ENCODE measurements at places on chromosomes 6 and 20.

GRCh38 chr20:58716476-58717277 lies 24.1 kb downstream of the NPEPL1 start:
- no peak for DNase-seq

- DNase-seq = no peak
Measured at GRCh38 chr20:6471871-6472270, 295.6 kb upstream of the BMP2 start.

GRCh38 chr6:169766232-169766631 lies 14.8 kb downstream of the ERMARD start:
- DNase-seq = no peak

DNA sequence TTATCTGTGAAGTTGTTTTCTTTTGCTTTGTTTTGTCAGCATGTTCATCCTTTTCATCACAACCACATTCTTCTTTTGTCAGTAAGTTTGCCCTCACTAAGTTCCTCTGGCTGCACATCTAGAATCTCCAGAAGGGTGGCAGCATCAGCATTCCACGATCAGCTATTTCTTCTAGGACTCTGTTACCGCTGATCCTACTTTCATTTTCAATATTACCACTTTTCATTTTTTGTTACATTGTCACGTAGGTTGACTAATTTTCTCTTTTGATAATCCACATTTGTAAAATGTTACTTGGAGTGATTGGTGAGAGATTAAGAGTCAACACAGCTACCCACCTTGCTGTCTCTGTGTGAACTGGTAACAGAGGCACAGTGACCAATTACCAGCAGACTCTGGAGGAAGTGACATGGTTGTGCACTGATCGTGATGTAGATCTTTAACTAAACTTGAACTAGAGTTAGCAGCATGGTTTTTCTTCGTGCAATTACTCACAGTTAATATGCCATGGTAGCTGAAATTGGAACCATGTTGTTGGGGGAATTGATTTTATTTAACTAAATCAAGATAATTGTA lies 307.9 kb upstream of the SLC35B3 start:
- no peak for DNase-seq

GRCh38 chr20:34976286-34976685 lies 20.6 kb downstream of the MYH7B start:
- DNase-seq = no peak

DNA sequence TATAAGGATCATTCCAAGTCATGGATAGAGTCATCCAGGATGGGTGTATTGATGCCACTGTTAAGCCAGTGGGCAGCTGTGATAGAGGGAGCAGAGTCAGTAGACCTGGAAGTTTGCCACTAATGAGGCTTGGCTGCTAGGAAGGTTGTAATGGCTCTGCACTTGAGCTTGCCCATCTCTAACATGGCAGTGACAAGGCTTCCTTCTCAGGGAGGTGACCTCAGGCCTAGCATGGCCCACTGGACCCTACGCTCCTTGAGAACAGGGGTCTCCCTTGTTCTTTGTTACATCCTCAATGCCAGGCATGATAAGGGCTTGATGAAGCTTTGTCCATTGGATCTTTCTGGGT lies 155.1 kb downstream of the CD83 start:
- DNase-seq = no peak

GRCh38 chr20:18973529-18974173 lies 160.1 kb downstream of the SCP2D1 start:
- DNase-seq = no peak

DNA sequence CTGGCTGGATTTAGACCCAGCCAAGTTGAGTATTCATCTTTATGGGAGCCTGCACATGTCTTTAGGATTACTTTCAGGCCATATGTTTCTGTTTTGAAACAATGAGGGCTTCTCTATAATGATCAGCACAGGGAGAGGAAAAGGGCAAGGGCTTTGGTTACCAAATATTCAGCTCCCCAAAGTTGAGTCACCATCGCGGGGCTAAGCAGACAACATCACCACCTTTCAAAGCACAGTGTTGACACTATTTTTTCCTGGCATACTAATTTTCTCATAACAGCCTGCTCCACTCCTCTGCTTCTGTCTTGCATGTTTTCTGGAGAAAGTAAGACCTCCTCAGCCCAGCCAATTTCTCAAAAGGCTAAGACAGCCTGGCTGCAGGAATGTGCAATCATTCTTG lies 4.9 kb downstream of the SCML4 start:
- DNase-seq = peak; percentile 34

DNA sequence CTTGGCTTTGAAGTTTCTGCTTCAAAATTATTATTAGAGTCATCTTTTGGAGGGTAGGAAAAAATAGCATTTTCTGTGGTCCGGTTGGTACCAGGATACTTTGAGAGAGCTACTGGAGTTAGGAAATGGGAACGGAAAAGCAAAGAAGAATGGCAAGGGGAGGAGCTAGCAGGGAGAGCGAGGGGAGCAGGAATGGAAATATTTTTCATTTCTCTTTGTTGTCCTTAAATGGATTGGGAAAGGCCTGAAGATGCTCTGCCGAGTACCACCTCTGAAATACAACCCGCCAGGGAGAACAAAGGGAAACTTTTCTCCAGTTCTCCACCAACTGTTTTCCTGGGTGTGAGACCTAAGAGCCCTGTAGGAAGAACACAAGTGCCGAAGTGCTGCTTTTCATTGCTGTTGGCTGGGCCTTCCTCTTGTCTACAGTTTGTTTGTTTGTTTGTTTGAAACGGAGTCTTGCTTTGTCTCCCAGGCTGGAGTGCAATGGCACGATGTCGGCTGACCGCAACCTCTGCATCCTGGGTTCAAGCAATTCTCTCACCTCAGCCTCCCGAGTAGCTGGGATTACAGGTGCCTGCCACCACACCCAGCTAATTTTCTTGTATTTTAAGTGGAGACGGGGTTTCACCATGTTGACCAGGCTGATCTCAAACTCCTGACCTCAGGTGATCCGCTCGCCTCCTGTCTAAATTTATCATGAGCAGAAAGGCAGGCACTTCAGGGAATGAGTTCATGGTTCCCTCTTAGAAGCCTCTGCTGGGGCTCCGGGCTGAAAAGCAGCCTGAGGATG lies 3.5 kb upstream of the TRAF3IP2 start:
- no peak for DNase-seq

GRCh38 chr6:91500689-91501303 lies 913.9 kb upstream of the MAP3K7 start:
- no peak for DNase-seq

DNA sequence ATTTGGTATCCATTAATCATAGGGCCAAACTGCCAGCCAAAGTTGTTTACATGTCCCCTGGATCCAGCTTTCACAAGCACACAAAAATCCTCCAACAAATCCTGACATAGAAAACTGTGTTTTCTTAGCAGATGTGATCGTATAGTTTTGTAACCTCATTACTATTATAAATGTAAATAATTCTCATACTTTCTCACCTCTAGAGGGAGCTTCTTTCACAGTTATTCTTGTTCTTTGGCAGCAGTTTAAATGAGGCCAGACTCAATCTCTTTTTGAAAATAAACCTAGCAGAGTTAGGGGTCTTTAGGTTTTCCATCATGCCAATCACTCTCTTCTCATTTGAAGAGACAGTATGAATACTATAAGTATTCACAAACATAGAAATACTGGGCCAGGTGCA lies 17.0 kb upstream of the ZNF318 start:
- no peak for DNase-seq

- DNase-seq = no peak
Measured at GRCh38 chr20:19819149-19819548, 61.1 kb downstream of the RIN2 start.

GRCh38 chr6:7143476-7143974 lies 35.8 kb downstream of the RREB1 start:
- DNase-seq = no peak

GRCh38 chr6:1062786-1063545 lies 248.9 kb upstream of the FOXQ1 start:
- DNase-seq = no peak

DNA sequence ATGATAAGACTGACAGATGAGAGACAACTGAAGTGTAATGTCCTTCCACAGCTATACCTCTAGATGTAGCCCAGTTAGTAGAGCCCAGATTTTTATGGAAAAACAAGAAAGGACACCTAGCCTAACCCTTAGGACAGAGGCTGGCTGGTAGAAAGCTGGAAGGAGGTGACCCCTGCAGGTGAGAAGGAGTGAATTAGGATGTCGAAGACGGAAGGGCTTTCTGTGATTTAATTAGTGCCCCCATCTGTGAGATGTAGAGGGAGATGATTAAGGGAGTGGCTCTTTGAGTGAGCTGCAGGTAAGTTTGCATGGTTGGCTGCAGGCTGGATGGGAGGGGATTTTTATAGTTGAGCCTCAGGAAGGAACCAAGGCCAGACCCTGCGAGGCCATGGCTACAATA lies 82.8 kb downstream of the GFRA4 start:
- no peak for DNase-seq

GRCh38 chr6:138971601-138972000 lies 16.5 kb downstream of the REPS1 start:
- DNase-seq = no peak

DNA sequence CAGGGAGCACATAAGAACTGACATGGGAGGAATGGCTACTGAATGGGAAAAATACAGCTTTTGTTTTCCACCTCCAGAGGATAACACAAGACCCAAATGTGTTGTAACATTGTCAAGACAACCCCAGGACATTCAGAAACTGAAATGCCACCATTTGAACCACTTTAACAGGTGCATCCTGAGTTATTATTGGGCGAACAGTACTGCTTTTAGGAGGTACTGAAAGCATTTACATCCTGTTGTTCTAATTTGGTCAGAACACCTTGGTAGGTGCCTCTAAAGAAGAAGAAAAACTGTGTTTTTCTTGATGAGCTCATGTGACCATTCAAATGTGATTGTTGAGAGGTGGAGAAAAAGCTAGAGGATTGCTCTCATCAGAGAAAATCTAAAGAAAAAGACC lies 6.4 kb upstream of the TXNDC5 start:
- DNase-seq = no peak

DNA sequence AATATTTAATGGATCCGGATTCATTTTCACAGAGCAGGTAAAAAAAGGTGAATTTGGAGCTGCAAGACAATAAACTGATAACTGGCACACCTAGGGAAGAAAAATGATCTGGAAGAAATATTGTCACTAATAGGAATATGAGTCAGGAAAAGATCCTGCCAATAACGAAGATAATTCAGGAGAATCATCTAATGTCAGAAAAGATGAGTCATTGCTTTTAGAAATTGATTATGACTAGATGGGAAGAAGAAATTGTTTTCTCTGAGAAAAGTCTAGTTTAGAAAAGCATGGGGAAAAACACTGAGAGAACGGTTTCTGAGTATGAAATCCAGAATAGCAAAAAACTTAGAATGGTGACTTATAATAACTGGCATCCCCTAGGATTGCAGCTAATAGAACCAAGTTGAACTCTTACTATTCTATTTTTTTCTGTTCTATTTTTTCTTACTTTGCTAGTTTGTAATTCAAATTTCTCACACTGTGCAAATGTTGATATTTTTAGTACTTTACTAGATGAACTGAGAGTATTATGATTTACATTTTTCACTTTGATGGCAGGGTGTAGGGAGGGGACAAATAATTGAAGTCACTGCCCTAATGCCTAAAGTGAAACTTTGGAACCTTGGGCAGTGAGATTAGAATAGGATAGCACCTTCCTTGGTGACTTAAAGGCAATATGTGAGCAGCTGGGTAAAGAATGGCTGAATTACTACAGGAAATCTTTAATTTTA lies 38.2 kb upstream of the SUPT3H start:
- no peak for DNase-seq

- DNase-seq = no peak
Measured at GRCh38 chr6:92849636-92850035, 569.7 kb downstream of the EPHA7 start.

Measured in activated CD4-positive, alpha-beta T cell treated with anti-CD3 and anti-CD28 coated beads, Interleukin-2, amount 50 U/mL, for 24 hours (primary cell).